ENCODE measurements at places on chromosomes 4 and X.

DNA sequence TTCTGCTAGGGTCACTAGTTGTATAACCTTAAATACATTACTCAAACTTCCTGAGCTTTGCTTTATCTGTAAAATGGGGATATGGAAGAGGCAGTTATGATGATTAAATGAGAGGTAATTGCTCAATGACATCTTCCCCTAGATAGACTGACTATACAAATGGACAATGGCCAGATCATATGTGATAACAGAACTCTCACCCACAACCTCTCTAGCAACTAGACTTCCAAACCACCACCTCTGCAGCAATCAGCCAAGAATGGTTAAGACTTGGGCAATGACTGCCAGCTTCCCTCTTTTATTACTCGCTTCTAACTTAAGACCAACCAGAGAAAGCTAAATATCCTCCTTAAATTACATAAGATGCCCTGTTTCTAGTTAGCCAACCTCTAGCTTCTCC, 2.9 kb upstream of the SEPSECS start:
- DNase-seq: no peak

- DNase-seq: no peak
Observed at GRCh38 chrX:108332281-108332680, 105.9 kb downstream of the COL4A6 start.

DNA sequence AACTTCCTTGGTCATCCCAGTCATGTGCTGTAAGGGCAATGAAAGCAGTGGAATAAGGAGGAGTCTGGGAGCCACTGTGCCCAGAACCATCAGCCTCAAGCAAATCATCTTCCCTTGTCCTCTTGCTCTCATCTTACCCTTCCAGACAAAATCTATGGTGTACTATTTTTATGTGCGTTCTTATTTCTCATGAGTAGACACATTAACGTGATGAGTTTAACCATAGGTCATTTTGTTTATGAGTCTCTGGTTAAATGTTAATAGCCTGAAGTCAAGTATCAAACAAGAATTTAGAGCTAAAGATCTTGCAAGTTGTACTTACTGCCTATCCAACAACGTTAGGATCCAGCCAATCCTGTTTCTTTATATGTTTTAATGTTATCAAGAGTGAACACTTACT, 495.3 kb downstream of the SPRY1 start:
- DNase-seq: no peak

DNA sequence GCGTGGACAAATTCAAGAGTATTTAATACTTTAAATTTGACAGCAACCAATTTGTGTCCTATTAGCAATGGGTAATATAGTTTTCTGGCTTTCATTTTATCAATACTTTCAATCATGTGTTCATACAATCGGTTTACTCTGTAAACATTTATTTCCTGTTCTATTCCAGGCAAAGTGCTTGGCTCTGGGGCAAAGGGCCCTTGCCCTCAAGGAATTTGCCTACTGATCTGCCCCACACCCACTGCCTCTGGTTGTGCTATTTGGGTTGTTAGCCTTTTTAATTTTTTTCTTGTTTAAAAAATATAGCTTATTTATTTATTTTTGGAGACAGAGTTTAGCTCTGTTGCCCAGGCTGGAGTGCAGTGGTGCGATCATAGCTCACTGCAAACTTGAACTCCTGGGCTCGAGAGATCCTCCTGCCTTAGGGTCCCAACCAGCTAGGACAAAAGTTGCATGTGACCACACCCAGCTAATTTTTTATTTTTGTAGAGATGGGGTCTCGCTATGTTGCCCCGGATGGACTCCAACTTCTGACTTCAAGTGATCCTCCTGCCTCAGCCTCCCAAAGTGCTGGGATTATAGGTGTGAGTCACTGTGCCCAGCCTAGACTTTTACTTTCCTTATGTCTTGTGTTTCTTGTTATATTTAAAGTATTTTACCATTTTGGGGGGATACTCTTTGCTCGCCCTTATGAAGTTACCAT, 30.7 kb upstream of the CBR4 start:
- DNase-seq: no peak

GRCh38 chrX:79065696-79066095, 78.8 kb upstream of the GPR174 start:
- DNase-seq: no peak

DNA sequence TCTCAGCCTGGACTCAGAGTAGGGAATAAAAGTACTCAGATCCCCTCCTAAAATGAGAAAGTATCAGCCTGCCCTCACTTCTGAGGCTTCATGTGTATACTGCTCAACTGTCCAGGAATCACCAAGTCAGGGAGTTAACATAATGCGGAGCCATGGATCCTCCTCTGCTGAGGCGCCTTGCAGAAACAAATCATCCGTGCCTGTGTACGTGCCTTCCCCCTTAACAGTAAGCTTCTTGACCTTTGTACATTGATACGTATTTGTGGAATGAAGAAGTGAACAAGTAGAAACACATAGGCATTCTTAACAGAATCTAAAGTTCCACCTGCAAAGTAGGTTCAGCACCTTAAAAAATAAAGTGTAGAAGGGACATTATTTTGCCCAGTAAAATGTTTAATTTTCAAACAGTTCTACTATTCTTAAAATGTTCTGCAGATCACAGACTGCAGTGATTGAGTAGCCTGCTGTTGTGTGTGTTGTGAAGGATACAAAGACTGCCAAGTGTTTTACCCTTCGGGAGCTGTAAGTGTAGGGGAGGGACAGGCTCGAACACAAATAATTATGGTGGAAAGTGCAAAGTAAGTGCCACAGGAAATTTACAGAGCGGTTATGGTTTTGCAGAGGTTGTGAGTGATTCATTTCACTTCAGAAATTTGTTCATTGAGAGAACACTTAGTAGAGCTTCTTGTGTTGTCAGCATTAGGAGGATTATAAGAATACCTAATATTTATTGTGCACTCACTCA, 61.9 kb downstream of the ARHGAP10 start:
- no peak for DNase-seq

GRCh38 chr4:164383058-164383357, 370.9 kb upstream of the SMIM31 start:
- no peak for DNase-seq

- DNase-seq: no peak
Observed at GRCh38 chrX:16518131-16518530, 131.8 kb upstream of the S100G start.

GRCh38 chr4:15914291-15914690, 24.2 kb downstream of the FGFBP1 start:
- DNase-seq: no peak

DNA sequence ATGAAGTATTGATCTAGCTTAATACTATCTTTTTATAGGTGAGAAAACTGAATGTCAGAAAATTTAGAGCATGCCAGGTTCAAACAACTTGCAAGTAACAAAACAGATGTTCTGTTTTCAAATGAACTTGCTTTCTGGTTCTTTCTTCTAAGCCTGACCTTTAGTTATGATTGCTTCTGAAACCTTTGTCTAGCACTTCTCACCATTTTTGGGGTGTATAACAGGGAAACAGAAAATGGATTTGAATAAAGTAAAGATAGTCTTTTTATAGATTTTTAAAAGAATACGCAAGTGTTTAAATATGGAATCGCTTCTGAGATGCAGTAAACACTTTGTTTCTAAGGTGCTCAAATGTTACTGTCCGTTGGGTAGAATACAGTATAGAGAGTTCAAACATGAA, 687.2 kb upstream of the CPEB2 start:
- DNase-seq: no peak

GRCh38 chrX:83008415-83008814, 499.7 kb upstream of the POU3F4 start:
- DNase-seq: no peak

GRCh38 chr4:52701207-52701606, 42.1 kb upstream of the USP46 start:
- no peak for DNase-seq

GRCh38 chr4:122687531-122688061, 44.9 kb upstream of the BBS12 start:
- DNase-seq: no peak

DNA sequence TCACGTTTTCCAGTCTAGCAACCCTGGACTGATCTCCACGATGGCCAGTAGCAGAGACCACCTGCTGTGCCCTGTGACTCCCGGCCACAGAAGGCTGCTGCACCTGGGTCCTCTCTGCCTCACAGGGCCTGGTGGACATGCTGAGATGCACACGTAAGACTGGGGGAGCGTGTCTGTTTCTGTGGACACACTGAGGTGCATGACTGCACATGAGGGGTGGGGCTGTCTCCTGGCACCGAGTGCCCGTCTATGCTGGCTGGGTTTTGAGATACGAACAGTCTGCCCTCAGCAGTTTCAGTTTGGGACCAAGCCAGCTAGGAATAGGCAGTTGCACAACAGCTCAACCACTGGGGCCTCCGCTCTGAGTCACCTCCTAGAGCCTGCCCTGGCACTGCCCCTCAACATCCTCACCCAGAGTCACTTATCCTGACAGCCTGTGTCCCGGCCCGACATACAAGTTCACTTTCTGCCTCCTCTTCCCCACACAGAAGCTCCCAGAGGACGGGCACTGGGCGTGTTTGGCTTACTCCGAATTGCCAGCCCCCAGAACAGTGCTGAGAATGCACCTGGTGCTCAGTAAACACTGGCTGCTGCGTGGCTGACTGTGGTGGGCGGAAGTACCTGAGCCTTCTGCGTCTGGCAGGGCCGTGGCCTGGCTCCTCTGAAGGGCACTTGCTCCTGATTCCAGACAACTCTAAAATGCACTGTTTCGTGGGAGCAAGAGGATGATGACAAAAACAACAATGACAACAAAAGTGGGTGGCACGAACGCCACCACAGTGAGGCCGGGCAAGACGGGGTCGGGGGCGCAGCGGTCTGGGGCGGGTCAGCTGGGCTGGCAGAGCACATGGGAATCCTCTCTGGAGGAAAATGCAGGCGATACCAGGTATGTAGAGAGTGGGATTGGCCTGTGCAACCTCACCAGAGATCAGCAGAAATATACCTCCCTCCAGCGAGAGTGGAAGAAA, 30.9 kb downstream of the RNF212 start:
- DNase-seq: no peak

- no peak for DNase-seq
Observed at GRCh38 chrX:135330706-135331105, 21.4 kb downstream of the ETDC start.

DNA sequence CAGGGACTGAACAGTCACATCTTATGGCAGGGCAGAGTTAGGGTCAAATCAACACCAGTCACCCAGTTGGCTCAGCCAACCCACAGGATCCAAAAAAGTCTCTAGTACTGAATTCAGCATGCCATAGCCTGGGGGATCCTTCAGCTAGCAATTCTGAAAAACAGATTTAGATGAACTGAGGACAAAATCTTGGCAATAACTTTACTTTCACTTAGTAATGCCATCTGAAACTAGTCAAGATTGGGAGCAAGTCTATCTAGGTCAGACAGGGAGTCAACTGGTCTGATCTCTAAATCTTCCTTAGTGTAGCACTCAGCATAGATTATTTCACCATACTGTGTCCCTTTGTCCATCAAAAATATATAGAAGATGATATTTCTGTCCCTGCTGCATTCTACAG, 76.0 kb downstream of the HHIP start:
- DNase-seq: no peak

- no peak for DNase-seq
Observed at GRCh38 chr4:16524911-16525554, 298.8 kb upstream of the TAPT1 start.

DNA sequence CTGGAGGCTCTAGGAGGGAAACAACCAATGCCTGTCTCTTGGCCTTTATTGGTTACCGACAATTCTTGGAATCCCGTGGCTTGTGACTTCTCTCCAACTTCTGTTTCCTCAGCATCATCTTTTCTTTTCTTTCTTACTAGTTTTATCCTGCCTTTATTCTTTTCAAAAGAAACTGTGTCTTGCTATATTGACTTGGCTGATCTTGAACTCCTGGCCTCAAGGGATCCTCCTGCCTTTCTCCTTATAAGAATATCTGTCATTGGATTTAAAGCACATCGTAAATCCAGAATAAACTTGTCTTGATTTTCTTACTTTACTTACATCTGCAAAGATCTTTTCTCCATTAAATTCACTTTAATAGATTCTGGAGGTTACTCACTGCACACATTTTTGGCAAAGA, 49.9 kb upstream of the UGT2B10 start:
- no peak for DNase-seq

DNA sequence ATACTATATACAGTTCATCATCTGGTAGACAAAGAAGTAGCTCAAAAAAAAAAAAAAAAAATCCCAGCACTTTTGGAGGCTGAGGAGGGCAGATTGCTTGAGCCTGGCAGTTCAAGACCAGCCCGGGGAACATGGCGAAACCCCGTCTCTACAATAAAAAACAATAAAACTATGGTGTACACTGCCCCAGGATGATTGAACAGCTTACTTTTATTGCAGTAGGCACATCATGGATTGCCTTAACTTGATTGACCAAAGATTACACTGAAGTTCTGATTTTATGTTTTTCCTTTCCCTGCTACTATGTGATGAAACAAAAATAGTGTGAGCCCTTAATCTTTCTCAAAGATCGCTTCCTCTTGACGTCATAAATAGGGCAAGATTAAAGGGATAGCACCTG, 60.6 kb downstream of the SNX25 start:
- no peak for DNase-seq

GRCh38 chr4:114368751-114369150, 229.9 kb upstream of the UGT8 start:
- DNase-seq: no peak

- no peak for DNase-seq
Observed at GRCh38 chr4:149211876-149212275, 603.8 kb downstream of the IQCM start.

GRCh38 chr4:5863461-5864113, 29.3 kb downstream of the CRMP1 start:
- peak; percentile 72 for DNase-seq

DNA sequence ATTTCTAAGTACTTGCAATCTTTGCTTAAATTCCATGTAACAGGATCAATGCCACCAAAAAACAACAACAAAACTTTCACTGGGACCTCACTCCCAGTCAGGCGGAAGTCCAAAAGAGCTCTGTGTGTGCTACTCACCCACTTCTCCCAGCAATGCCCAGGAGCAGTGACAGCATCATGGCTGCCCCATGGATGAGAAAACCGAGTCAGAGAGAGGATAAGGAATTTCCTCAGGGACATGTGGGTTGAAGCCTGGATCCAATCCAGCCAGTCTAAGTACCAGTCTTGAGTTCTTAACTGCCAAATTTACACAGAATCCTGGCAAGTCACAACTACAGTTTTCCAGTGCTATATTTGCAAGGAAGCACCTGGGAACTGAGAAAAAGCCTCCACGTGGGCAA, 64.5 kb downstream of the STX18 start:
- DNase-seq: no peak

GRCh38 chrX:24148121-24148520, 1.4 kb upstream of the ZFX start:
- no peak for DNase-seq

DNA sequence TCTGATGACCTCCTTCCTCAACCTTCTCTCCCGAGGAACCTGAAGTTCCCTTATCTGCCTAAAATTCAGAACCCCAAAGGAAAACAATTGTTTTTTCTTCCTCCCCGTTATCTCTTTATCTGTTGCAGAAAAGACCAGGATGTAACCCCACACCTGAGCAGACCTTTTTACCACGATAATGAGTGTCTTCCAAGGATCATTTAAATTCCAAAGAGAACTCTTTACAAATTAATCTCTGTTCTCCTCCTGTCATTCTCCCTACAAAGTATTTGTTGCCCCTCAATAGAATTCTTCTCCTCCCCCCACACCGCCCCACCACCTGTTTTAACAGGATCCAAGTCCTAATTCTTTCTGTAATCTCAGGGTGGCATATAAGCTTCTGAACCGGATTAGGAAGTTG, 78.5 kb upstream of the NLGN4X start:
- DNase-seq: no peak

GRCh38 chr4:108094923-108095482, 73.7 kb downstream of the LEF1 start:
- DNase-seq: no peak
